ENCODE measurements at places on chromosomes 6 and 20. TPM values are rescaled to one million over a fixed set of nuclear protein-coding genes. Genes with fewer than 3 reads are reported as not detected.

Gene CNR1
- total RNA-seq: 0.55 TPM

Gene SLC12A5
- total RNA-seq: 15.1 TPM

Gene ABT1
- 13.9 TPM for total RNA-seq

Gene ASIP
- not detected for total RNA-seq

Gene C6orf118
- 0.17 TPM for total RNA-seq

Gene SCGN
- 0.30 TPM for total RNA-seq

Data from A549 treated with CORT108297 at 1 μM for 4 hours (cell line).